ENCODE measurements at places on chromosomes 12 and 14.
A peak's percentile ranks its signal among the peaks of the same experiment; 100 is the strongest.

GRCh38 chr12:356276-356988 lies 32.7 kb downstream of the KDM5A start:
- peak; percentile 36 for DNase-seq

GRCh38 chr14:82724316-82724715 lies 1190.7 kb upstream of the SEL1L start:
- no peak for DNase-seq

DNA sequence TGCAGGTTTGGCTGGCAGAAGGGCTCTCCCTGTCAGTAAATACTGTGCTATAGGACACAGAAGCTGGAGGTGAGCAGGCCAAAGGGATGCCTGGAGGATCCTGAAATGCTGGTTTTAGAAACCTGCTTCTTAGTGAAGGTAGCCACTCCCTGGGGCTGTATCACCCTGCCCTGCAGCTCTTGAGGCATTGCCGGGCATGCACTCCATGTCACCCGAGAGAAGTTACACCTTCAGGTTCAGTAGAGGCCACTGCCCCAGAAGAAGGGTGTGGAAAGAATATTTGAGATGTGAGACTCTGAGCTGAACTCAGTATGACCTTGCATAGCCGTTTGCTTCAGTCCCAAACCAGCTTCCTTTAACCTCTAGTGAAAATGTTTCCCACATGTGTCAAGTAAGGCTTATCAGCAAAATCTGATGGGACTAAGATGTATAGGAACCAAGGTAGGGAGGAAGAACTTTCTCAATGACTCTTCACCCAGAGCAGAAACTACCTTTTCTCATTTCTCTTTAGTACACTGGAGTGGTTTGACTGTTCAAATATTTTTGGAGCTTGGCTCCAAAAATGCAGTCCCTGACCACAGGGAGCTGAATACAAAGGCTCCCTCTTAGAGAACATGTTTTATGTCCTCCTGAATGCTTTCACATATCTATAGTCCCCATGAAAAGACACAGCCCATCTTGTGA lies 164.5 kb upstream of the DYRK2 start:
- DNase-seq = peak; percentile 48

- no peak for DNase-seq
Observed at GRCh38 chr14:51701951-51702350, 50.2 kb downstream of the FRMD6 start.

- DNase-seq = no peak
Observed at GRCh38 chr12:1852076-1852475, 31.7 kb downstream of the LRTM2 start.

DNA sequence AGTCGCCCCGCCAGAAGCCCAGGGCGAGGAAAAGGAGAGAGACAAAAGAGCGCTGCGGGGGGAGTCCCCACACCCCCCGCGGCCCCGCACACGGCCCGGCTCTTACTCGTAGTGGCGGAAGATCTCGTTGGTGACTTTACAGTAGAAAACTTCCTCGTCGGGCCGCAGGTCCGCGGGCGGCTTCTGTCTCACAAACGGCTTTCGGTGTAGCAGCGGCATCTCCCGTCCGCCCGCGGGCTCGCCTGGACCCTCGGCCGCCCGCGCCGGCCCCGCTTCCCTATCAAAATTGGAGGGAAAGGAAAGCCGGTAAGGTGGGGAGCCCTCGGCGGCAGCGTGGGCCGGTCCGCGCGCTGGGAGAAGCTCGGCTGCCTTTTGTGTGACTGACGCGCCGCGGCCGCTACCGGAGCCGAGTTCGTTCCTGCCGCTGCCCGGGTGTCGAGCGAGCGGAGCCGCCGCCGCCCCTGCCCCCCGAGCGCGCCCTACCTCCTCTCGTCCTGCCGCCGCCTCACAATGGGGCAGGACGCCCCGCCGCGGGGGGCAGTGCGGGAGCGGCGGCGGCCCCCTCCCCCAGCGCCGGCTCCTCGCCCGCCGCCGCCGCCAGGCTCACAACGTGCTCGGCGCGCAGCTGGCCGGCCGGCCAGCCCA lies 652 bp downstream of the BAZ1A start:
- DNase-seq = peak; percentile 49

DNA sequence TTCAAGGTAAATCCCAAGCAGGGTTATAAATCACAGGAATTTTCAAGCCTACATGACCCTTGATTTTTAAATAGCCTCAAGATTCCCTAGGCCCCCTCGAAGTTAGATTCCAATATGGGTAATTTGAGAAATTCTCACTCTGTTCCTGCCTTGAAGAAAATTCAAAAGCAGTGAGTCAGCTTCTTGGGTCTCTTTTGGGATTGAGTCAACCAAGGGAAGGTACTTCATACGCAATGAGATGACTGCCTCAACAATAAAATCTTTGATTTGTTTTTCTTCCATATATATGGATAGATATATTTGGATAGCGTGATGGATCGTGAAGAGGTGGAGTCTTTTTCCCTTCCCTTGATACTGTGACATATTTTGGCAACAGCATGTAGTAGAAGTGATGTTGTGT lies 180.4 kb upstream of the ATP2B1 start:
- DNase-seq = peak; percentile 31

DNA sequence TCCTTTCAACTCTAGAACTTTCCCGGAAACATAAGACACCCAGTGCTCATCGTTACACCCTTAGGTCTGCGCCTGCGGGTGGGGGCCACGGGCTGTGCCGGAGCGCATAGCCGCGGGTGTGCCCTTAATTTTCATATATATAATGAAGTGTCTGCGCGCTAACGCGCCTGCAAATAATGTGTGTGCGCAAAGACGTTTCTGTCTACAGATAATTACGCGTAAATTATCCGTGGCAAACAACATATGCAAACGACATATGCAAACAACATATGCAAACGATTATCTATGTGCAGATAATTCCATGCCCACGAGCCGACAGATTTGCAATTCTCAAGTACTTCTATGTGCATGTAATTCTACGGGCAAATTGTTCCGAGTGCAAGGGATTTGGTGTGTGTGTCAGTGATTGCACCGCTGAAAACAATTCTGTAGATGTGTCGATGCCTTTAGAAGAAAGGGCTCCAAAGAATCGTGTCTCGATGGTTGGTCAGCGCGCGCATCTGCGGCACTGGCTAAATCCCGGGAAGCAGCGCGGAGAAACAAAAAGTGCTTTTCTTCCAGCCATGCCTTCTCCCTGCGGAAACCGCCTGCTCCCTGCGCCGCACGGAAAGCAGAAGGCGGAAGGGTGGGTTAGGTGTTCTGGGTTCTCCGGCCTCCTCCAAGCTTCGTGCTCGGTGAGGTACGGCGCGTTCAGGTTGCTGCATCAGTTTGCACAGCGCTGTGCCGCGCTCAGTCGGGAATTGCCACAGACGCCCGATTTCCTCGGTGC lies 34.5 kb upstream of the TBX5 start:
- DNase-seq = no peak
